Kidney (tissue), 22 donors: ENCODE measurements at places on chromosomes 3 and 15. TPM values are rescaled to one million over a fixed set of nuclear protein-coding genes. Genes with fewer than 3 reads are reported as not detected.
A peak's percentile ranks its signal among the peaks of the same experiment; 100 is the strongest.

DNA sequence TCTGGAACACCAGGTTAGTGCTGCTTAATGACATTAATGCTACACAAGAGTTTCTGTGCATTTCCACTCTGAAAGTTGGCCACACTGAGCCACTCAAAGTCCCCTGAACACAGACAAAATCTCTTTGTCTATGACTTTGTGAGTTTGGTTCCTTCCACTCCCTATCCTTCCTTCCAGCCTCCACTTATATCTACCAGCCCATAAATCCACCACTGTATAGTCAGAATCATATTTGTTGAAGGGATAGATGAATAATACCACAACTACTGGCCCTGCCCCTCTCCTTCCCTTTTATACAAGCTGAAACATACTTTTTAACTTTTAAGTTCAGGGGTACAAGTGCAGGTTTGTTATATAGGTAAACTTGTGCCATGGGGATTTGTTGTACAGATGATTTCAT lies 127.5 kb downstream of the ABHD5 start:
- no peak for DNase-seq

DNA sequence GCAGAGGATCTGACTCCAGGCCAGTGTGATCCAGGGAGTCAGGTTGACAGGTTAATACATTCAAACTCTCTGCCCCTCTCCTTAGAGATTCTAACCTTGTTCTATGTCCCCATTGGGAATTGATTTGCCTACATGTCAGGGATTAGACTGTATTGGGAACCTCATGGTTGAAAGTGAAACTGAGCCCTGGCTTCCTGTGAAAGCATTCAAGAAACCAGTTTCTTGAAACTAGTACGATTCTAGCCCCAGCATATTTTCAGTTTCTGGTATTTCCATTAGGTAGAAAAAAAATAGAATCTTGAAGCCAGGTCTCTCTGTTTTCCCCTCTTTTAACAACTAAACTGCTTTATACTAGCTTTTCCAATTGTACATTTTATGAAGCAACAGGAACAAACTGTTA lies 140.4 kb upstream of the ABI3BP start:
- DNase-seq, result no peak

GRCh38 chr3:30631243-30631904 lies 25.0 kb downstream of the TGFBR2 start:
- no peak for DNase-seq

GRCh38 chr3:156536524-156537316 lies 18.2 kb downstream of the SSR3 start:
- no peak for DNase-seq

- DNase-seq, result peak; percentile 22
These were observed 207.1 kb downstream of the PTPRG start for GRCh38 chr3:61768284-61769037.

- DNase-seq, result no peak
These were observed 40.6 kb downstream of the WNT7A start for GRCh38 chr3:13839253-13839652.

GRCh38 chr15:47794252-47794914 lies 77.1 kb downstream of the SEMA6D start:
- DNase-seq, result no peak

DNA sequence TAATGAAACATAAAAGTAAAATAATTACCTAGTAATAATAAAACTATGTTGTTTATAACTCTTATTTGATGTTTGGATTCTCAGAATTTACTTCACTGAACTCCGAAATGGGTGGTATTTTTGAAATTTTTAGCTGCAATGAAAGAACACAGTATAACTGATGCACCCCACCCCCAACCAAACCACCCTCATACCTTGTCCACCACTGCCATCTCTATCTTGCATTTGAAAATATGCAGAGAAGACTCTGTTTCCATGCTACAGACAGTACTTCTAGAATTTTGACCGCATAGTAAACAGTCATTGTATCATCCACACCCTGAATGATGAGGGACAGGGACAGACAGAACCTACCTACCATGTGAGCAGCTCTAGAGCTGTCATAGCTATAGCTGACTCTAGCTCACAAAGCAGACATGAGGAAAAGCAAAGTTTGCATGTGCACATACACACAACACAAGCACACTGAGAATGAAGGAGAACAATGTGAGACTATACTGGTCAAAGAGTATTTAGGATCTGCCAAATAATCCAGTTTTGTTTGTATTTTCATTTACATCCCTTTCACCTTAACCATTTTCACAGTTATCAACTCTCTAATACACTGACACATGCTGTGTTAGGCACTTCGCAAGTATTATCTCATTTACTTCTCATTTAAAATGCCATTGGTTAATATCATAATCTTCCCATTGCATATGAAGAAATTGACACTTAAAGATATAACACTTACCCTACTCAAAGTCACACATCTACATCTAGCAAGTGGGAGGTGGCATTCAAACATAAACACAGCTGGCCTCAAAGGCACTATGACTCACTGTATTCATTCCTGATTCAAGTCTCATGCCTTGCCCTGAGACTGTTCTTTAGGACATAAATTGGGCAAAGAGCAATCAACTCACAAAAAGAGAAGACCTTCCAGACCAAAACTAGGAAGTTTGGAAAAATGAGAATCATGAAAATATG lies 1014.7 kb upstream of the CFAP20DC start:
- no peak for DNase-seq

- DNase-seq, result no peak
These were observed 901.7 kb downstream of the NTRK3 start for GRCh38 chr15:87354661-87355410.

The CADM2 gene
- 0.06 TPM for polyA plus RNA-seq

The TMEM266 gene
- polyA plus RNA-seq, result 3.1 TPM

DNA sequence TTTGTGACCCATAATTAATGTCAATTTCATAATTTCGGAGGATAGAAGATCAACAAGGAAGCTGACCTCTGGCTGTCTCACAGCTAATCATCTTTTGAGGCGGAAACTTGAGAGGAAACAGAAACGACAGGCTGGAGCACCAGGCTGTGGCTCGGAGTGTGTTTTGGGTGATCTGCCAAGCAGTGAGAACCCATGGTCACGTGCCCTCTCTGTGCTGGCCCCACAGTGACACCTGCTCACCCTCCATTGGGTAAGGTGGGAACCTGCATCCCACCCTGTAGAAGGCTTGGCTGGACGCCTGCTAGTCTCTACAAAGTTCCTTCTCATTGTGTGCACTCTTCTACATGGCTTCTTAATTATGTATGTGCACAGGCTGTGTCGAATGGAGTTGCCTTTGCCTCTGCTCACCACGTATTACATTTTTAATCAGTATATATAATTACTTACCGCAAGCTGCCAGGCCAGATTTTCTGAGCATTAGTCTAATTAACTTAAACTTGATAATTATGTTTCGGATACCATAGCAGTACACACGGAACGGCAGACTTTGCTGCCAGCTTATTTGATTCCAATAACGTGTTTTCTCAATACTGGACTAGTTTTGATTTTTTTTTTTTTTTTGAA lies 719.4 kb upstream of the CFAP20DC start:
- no peak for DNase-seq

- DNase-seq, result peak; percentile 62
These were observed 42.6 kb downstream of the TNK2 start for GRCh38 chr3:195865752-195866151.

- DNase-seq, result no peak
These were observed 262.1 kb downstream of the IGSF11 start for GRCh38 chr3:118772547-118773011.

The KIF23 gene
- polyA plus RNA-seq, result 3.6 TPM
